ENCODE measurements at places on chromosomes 6 and 20.

DNA sequence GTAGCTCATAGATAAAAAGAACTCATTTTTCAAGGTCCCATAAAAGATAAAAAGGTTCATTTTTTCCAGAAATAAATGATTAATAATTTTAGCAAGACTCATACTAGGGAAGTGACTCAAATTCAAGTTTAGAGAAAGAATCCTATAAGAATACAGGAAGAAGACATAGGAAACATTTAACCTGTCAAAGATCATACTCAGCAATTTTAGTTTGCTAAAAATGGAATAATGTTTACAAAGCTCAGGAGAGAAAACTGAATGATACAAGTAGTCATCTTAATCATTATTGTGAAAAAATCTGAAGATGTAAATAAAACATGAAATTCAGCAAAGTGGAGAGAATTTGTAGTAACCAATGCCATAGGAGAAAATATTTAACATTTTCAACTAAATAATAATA, 926.6 kb downstream of the TBC1D32 start:
- no peak for DNase-seq

DNA sequence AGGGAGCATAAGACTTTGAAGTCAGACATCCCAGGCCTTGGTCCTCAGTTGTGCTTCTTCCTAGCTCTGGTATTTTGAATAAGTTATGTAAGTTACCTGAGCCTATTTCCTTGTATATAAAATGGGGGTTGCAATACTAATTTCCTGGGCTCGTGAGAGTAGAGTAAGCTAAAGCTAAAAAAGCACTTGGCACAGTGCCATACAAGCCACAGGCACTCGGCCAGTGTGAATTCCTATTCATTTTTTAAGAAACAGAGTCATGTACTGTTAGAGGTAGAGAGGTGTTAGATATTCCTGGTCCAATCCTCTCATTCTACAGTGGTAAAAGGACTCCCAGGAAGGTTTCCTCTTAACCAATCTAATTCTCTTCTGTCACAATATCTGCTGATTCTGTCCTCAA, 79.6 kb upstream of the EPB41L1 start:
- DNase-seq, result no peak

DNA sequence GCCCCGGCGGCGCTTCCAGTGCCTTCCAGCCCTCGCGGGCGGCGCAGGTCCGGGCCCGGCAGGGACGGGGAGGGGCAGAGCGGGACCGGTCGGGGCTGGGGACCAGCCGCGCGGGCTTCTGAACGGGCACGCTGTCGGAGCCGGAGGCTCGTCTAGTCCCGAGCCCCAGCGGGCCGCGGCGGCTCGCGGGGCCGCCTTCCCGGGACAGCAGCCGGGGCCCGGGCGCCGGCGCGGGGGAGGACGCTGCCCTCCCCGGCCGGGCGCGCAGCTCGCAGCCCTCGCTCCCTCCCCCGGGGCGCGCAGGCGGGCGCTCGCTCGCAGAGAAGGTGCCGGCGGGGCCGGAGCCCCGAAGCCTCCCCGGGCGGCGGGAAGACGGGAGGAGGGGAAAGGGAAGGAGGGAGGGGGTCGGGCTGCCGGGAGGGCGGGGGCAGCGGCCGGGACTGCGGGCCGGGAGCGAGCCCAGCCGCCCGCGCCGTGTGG, 696 bp upstream of the SIRPA start:
- DNase-seq, result peak; percentile 69

GRCh38 chr6:87066449-87067333, 28.2 kb downstream of the CGA start:
- peak; percentile 14 for DNase-seq

GRCh38 chr6:30157581-30157980, 3.4 kb downstream of the TRIM10 start:
- DNase-seq, result no peak

DNA sequence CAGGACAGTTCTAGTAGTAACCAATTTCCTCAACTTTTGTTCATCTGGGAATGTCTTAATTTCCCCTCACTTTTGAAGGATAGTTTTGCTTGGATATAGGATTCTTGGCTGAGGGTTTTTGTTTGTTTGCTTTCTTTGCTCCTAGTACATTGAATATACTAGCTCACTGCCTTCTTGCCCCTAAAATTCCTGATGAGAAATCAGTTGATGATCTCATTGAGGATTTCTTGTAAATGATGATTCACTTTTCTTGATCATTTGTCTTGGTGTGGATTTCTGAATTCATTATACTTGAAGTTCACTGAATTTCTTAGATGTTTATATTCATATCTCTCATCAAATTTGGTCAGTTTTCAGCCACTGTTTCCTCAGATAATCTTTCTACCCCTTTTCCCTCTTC, 49.1 kb upstream of the PRDM1 start:
- DNase-seq, result no peak

DNA sequence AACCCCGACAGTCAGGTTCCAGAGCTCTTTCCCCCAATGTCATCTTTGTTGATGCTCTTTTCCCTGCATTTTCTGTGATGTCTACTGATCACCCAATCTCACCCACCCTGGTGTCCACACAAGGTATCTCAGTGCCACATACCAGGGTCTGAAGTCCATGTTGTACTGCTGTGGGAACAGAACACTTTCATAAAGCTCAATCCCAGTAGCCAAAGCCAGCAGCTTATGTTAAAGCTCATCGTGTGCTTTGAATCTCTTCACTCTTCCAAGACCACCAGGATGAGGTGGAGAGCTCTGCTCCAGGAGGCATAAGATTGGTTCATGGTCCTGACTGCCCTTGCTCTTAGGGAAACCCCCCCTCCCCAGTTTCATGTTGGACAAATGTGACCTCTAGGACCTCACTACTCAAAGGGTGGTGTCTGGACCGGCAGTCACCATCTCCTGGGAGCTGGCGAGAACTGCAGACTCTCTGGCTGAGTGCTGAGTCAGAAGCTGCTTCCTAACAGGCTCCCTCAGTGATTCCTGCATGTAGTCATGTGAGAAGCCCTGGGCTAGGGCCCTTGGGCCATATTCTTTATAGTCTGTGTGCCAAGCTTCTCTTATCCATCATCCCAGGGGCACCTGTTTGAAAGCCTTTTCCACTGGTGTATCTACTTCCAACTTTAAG, 13.4 kb upstream of the CPNE5 start:
- no peak for DNase-seq

GRCh38 chr6:52929321-52930164, 20.0 kb upstream of the GSTA3 start:
- DNase-seq, result no peak

DNA sequence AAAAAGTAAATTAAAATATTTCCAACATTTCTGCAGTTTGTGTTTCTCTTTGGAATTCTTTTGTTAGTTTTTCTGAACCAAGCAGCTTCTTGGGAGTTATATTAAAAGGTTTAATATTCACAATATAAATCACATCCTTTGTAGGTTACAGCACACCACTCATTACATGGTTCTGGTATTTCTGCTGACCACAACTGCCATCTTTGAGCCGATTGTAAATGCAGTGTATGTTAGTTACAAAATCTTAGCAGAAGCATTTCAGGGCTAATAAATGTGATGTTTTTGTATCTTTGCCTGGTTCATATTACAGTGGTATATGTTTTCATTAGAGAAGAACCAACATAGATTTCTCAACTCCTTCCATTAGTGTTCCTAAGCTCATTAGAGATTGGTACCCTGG, 19.1 kb upstream of the TSHZ2 start:
- no peak for DNase-seq

All from WTC11 (cell line).